GM13976 (cell line): ENCODE measurements at places on chromosomes 4 and X.
A peak's percentile ranks its signal among the peaks of the same experiment; 100 is the strongest.

DNA sequence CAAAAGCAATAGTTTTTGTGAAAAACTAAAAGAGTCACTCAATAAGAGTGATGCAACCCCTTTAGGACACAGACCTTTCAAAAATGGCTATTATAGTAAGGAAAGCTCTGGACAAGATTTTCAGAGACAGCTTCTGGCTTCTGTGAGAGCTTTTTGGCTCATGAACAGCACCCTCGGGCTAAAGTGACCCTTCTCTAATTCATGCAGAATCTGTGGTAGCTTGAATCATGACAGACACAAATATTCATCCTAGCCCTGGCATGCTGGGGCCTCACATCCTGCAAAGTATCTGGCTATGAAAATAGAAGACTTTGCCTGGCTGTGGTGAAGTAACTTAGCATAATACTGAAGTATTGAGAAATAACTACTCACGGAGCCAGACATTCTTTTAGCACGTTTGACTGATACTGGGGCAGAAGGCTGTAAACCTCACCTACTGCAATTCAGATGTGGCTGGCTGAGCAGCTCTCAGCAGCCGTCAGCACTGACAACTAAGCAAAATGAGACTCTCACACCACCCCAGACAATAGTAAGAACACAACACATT, 327.3 kb downstream of the MAPK10 start:
- DNase-seq, result no peak

DNA sequence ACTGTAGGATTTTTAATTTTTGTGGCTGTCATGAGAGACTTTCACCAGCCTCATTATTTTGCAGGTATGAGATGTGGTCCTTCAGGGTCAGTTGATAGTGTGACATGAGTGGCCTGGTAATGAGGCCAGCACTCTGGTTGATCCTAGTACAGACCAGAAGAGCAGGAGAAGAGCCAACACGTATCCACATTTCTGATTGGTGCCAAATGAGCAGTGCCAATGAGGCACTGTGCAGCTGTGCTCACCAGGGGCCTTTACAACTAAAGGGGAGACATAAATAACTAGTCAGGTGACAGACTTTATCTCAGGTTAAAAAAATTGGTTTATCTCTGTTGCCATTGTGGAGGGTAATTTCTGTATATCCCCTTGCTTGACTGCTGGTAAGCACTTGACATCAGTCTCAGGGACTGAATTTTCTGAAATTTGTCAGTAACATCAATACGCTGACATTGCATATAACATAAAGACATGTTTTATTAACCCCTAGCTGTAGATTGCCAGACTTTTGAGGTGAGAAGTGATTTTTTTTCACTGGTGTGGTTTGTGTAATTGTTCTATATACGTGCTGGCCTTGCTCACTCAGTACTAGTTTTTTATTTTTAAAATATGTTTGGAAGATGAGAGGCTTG, 101.2 kb downstream of the AFF1 start:
- no peak for DNase-seq

DNA sequence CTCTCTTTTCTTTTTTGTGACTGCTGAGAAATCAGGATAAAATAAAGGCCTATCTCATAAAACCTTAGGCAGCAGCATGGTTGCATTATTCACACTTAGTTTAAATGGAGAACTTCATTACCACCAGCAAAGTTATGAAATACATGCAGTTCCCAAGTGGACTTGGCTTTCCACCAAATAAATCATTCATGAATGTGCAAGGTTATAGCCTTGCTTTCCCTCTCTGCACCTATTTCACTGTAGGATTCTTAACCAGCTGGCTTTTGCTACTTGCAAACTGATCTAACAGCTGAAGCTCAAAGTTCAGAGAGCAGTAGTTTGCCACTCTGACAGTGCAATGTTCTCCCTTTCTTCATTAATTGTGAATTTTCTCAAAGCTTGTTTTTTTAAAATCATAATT, 140.1 kb upstream of the SMIM31 start:
- DNase-seq, result no peak

DNA sequence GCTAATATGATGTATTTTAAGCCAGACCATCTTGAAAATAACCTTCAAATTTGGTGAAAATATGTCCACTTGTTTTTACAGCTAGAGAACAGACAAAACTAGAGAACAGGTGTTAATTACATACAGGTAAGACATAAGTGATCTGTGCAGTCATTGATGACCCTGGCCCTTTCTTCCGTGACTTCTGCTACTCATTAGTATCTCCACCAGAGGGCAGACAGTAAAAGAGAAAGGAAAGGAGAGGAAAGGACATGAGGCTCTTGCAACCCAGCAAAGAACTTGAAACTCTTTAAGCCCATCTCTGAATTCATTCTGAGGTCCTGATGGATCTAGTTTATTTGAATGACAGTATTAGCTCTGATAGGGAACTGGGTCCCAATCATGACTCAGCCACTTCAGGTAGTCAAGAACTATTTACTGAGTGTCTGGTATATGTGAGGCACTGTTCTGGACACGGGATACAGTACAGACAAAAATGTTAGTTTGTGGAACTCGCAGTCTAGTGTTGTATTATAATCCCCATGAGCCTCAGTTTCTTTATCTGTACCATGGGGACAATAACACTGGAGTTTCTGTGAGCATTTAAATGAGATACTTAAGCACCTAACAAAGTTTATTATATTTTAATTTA, 121.0 kb upstream of the TEX13D start:
- DNase-seq, result no peak

- no peak for DNase-seq
Observed at GRCh38 chrX:7191681-7192110, 43.7 kb upstream of the PUDP start.

GRCh38 chrX:24996096-24996709, 19.6 kb downstream of the ARX start:
- DNase-seq, result no peak

GRCh38 chr4:140641789-140642439, 73.2 kb upstream of the UCP1 start:
- DNase-seq, result no peak

DNA sequence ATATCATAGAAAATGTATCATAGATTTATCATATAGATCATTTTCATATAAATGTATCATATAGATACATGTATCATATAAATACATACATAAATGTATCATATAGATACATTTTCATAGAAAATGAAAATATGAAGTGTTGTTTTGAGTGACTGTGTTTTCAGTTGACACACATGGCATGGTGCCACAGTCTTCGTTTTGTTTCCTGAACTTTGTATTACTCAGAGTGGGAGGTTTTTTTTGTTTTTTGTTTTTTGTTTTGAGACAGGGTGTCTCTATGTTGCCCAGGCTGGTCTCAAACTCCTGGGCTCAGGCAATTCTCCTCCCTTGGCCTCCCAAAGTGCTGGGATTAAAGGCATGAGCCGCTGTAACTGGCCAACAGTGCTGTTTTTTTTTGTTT, 3.9 kb downstream of the RBM10 start:
- DNase-seq, result no peak

- no peak for DNase-seq
Observed at GRCh38 chr4:26884026-26884425, 23.4 kb downstream of the STIM2 start.

GRCh38 chr4:164819366-164819765, 57.6 kb upstream of the APELA start:
- no peak for DNase-seq

GRCh38 chr4:113646442-113646822, 115.1 kb downstream of the CAMK2D start:
- DNase-seq, result no peak

GRCh38 chr4:43325220-43325967, 432.9 kb downstream of the GRXCR1 start:
- DNase-seq, result peak; percentile 4

GRCh38 chrX:16187024-16187760, 19.9 kb downstream of the MAGEB17 start:
- no peak for DNase-seq

GRCh38 chr4:79653871-79654270, 245.8 kb upstream of the GK2 start:
- DNase-seq, result no peak

DNA sequence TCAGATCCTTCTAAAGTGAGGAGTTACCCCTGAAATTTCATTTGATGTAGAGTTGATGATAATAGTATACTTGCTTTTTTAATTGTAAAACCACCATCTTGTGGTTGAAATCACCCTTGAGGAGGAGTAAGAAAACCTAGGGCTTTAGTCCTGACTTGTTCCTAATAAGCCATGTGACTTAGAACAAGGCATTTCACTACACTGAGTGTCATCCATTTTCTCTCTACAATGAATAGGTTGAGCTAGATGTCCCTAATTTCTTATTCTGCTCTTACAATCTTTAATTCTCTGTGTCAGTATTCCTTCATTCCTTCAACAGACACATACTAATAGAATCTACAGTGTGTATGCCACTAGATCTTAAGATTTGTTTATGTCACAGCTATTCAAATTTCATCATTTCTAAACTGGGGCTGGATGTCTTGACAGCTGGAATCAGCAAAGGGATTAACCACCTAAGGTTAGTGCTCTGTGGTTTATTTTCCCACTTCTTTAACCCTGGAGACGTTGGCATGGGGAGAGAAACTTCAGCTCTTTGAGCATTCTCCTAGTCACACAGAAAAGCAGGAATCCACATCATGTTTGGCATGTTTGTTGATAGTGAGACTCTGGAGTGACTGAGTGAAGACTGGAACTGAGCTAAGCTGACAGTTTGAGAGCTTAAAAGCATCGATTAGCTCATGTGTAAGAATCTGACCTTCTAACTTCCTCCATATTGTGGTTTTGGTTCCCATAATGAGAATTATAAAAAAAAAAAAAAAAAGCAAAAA, 246.3 kb downstream of the NDST4 start:
- no peak for DNase-seq

DNA sequence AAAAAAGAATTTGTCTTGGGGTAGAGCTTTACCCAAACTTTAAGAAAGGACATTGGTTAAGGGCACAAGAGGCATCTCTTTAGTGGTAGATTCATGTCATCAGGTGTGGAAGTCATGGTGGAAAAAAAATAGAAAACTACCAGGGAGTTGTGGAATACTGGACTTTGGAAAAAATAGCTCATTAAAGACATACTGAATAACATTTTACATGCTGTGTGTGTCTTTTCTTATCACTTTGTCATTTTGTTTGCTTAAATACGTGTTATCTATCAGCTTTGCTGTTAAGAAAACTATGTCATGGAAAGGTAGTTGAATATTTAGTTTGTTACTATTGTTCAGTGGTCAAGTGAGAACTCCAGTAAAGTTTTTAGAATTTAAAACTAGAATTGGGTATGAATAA, 147.0 kb downstream of the CCSER1 start:
- DNase-seq, result no peak

GRCh38 chr4:55927803-55928437, 20.8 kb upstream of the CEP135 start:
- DNase-seq, result no peak

DNA sequence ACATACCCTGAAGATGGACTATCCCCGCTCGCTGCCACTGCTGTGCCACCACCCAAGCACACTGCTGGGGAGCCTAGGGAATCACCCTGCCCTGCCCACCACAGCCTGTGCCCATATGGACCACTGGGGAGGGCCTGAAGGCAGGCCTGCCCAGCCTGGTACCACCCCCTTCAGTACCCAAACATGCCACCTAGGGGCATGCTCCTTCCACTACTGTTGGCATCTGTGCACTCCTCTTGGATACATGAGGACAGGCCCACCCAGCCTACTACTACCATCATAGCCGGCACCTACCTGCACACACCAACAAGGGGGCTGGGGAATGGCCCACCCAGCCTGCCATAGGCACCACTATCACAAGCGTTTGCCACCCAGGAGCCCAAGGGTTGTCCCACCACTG, 30.1 kb upstream of the PRDX4 start:
- DNase-seq, result peak; percentile 25

DNA sequence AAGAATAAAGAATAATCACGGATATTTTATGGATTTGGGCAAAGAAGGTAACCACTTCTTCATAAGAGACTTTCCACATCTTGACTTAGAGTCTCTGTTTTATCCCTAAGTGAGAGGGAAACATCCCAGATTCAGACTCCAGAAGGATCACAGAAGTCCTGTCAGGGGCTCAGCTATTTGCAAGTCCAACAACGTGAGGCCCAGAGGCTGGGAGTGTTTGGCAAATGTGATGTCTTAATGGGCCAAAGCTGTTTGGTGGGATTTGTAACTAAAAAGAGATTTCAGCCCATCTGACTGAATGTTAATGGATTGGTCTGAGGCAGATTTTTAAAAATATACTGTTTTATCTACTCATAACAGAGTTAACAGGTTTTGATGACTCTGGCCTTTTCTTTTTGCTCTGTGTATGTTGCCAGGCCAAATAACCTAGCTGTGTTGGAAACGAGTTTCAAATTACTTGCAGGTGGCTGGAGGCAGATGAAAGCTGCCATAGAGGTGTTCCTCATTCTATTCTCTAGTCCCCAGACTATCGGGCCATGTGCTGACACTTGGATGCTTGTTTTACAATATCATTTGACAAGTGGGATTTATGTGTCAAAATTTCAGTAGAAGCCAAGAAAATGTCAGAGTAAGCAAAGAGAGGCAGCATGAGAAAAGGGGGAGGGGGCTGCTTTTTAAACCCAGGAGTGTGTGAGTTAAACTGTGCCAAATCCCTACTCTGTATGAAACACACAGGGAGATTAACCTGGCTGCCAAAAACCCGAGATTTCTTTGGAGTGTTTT, 330.9 kb downstream of the DCHS2 start:
- DNase-seq, result no peak
